ENCODE measurements at places on chromosomes 7 and 10.

- DNase-seq, result no peak
Observed at GRCh38 chr10:12617191-12618175, 268.1 kb downstream of the CAMK1D start.

DNA sequence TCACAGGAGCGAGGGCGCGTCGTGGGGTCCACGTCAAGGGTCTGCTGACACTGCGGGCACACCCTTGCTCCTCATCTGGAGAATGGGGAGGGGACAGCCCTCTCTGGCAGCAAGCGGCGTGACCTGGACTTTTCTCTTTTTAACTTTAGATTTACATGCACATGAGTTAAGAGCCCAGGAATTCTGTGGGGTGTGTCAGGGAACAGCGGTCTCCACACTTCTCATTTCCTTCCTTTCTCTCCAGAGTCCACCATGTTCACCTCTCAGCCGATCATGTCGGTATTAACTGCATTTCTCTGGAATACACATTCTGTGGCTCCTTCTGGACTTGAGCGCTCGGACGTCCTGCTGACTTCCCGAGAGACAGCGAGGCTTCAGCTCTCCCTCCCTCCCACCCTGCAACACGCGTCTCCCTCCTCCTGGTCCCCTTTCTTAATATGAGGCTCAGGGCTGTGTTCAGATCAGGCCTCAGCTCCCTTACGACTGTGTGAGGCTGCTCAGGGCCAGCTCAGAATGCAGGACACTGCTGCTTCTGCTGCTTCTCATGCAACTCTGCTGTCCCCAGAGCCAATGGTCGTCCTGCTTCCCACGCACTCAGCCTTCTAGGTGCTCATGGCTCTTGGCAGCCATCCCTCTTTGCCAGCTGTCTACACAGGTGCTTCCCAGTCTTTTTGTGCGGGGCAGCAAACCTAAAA is 261.3 kb downstream of the ELFN1 start:
- no peak for DNase-seq

DNA sequence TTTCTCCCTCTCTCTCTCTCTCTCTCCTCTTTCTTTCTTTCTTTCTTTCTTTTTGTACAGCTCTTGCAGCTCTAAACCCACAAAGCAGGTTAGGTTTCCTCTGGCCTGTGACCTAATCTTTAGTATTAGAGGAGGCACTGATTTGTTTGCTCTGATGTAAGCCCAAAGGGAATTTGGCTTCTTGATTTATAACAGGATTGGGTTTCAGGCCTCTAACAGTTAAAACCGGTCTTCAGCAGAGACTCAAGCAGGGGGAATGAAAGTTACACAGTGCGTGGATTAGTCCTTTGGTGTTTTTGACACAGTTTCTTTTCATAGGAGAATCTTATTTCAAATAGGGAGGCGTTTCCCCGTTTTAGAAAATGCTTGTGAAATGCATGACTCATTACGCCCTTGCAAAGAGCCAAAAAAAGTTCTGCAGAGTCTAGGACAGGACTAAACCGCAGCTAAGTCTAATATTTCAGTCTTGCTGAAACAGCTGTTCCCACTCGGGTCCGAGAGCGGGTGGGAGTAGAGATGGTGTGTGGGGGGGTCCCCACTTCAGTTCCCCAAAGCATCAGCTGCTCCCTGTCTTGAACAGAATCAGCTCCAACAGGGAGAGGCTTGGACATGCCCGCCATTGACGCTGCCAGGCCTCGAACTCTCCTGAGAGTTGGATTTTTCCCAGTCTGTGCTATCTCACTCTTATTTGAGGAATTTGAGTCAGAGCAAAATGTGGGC is 296.5 kb upstream of the PITRM1 start:
- DNase-seq, result no peak

DNA sequence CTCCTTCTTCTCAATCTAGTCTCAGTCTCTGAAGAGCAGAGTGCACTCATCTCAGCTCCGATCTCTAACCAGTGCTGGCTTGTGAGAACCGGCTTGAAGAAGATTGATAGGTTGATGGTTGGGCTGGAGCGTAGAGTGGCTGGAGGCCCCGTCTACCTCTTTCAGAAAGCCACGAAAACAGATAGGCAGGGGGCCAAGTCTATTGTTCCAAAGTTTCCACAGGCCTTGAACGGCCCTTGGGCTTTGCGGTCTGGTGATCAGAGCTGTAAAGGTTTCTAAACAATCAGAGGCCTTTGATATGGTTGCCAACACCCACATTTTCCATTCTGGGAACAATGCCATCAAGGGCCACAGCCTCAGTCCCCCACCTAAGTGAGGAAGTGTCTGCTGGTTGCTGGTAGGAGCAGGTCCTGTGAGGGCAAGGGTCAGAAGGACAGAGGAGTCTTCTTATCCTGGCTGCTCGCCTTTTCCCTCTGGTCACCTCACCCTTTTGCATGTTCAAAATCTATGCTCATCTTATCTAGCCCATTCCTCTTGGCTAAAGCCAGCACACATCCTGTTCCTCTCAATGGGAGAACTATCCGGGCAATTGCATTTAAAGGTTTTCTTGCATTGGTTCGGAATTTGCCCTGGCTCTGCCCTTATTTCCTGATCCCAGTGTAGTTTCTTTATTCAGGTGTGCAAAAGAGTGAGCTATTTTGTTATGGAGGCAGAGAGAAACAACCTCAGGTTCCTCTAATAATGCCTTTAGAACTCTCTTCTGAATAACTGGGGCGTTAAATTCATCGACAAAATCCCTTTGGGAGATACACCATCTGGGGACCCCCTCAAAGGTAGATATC is 70.3 kb upstream of the KMT2E start:
- DNase-seq, result peak; percentile 70

DNA sequence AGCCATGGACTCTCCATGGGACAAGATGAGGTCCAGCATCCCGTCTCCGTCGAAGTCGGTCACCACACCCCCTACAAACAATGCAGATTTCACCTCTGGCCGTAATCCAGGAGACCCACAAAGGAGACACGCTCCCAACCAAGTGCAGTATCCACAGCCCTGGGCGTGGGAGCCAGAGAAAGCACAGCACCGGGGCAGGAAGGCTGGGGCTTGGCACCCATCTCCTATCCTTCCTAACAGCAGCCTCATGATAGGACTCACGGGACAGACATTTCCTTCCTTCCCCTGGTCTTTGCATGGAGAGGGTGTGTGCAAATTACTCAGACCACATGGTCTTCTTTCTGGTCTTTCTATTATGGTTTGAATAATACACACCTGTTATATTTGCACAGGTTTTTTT is 46.3 kb downstream of the GOLGA7B start:
- no peak for DNase-seq

DNA sequence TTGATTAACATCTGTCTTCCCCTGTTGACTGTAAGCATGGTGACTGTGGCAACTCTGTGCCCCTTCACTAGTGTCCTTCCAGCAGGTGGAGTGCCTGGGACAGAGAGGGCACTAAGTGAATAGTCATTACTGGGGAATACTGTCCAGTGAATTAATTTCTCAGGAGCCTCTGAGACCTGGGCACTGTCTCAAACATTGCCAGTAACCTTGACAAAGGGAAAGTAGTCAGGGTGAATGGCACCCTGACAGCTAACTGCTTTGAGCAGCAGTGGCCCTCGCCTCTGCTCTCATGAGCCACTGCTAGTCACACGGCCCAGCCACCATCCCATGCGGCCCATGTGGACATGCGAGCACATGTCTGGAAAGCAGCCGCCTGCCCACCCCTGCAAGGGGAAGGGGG is 13.1 kb upstream of the GRB10 start:
- no peak for DNase-seq

GRCh38 chr10:24553051-24553612 is 170.6 kb downstream of the ARHGAP21 start:
- no peak for DNase-seq

GRCh38 chr10:131703541-131703940 is 197.3 kb upstream of the PPP2R2D start:
- no peak for DNase-seq

GRCh38 chr7:18570890-18571478 is 75.4 kb downstream of the HDAC9 start:
- DNase-seq, result no peak

GRCh38 chr7:27099453-27100370 is 2.8 kb downstream of the HOXA2 start:
- DNase-seq, result no peak

DNA sequence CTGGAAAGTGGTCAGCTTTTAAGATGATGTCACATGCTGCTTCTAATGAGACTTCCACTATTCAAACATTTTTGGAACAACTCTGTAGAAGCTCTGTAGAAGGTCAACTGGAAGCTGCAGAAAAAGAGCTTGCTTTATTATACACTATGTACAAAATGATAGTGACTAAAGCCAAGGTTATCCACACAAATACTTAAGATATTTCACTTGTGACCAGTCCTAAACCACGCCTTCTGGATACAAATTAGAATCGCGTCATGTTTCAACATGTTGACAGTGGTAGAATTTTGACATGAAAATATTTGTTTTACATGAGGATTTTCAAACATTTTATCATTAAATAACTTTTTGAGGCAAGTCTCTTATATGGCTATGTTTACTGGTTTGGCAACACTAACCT is 499.6 kb upstream of the PHF14 start:
- no peak for DNase-seq

- no peak for DNase-seq
Observed at GRCh38 chr10:29199941-29200679, 88.8 kb upstream of the LYZL1 start.

GRCh38 chr10:32337350-32337749 is 9.6 kb downstream of the EPC1 start:
- no peak for DNase-seq

GRCh38 chr10:103806395-103807187 is 48.8 kb downstream of the SH3PXD2A start:
- no peak for DNase-seq

- no peak for DNase-seq
Observed at GRCh38 chr7:111998326-111998725, 207.9 kb downstream of the DOCK4 start.

DNA sequence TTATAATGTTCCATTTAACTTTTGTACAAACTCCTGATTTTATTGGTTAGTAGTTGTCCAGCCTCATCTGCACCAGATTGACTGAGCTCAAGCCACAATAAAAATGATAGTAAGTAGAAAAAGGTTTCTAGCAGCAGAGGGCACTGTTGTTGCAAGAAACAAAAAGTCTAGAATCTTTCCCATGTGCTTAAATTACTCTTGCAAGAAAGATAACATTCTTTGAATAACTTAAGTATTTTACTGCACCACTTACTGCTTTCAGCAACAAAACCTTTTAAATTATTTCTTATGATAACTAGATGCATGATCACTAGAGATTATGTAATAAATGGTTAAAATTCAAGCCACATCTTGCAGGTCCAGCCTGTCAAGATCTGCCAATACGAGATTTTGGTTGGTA is 27.0 kb downstream of the LMOD2 start:
- DNase-seq, result no peak

DNA sequence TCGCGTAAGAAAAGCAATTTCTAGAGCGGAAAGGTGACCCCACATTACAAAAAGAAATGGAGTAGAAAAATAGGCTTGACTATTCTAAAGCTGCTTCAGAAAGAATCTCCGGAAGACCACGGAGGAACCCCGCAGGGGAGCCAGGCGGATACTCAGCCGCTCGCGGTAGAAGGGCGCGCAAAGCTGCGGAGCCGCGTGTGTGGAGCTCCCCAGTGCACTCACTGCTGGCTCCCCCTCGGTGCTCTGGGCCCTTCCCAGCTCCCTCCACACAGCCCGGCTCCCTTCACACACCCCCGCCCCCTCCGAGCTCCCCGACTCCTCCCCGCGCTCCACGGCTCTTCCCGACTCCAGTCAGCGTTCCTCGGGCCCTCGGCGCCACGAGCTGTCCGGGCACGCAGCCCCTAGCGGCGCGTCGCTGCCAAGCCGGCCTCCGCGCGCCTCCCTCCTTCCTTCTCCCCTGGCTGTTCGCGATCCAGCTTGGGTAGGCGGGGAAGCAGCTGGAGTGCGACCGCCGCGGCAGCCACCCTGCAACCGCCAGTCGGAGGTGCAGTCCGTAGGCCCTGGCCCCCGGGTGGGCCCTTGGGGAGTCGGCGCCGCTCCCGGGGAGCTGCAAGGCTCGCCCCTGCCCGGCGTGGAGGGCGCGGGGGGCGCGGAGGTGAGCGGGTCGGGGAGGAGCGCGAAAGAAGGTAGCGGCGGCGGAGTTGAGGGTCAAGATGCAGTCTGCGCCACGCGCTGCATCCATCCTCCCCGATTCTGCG is at the start of gene STEAP2:
Gene STEAP2, plus strand, starts transcription at position 350 of the 758 bp plus-strand sequence. CDS start 13,343 bp downstream, outside the sequence.
- no peak for DNase-seq

- no peak for DNase-seq
Observed at GRCh38 chr7:130371046-130371445, 9.2 kb upstream of the CPA1 start.

DNA sequence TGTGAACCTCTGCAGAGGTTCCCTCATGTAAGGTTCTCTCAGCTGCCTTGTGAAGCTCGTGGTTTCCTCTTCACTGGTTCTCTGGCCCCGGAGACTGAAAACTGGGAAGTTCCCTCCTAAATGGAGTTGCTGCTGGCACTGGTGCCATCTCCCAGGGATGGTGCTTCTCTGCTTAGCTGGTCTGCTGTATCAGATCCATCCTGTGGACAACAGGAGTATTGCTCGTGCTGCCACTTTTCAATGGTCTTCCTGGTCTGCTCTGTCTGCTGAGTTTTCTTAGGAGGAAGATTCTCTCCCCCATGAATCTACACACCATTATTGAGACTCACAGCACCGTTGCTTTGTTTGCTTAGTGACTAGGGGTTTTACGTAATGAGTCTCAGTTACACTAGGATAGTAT is 247.8 kb downstream of the OTUD1 start:
- no peak for DNase-seq

DNA sequence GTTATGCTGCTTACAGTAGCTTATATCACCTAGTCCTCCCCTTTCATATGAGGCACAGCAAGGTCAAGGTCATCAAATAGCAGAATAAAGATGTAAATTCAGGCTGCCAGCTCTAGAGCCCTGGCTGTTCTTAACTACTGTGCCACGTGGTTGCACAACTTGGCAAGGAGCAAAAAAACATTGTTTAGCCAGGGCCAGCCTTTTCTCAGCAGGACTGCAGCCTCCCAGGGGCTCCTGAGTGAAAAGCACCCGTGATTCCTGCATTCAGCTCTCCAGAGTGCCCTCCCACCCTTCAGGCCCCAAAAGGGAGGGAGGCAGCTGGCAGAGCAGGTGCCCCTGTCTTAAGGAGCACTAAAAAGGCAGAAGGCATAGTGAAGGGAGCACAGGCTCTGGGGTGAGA is 31.8 kb upstream of the TM9SF3 start:
- DNase-seq, result no peak

- DNase-seq, result no peak
Observed at GRCh38 chr7:155163696-155164095, 93.6 kb downstream of the HTR5A start.

GRCh38 chr7:1598286-1598685 is 28.5 kb upstream of the PSMG3 start:
- DNase-seq, result no peak
